ENCODE measurements at places on chromosomes 2 and 18. TPM values are rescaled to one million over a fixed set of nuclear protein-coding genes. Genes with fewer than 3 reads are reported as not detected.

Gene AMER3
- polyA plus RNA-seq: not detected

Gene TXNDC2
- polyA plus RNA-seq: not detected

Gene HK2
- 0.67 TPM for polyA plus RNA-seq

Gene NT5C1B
- 0.63 TPM for polyA plus RNA-seq

Gene FOXI3
- polyA plus RNA-seq: not detected

Gene CCDC85A
- 0.14 TPM for polyA plus RNA-seq

Gene NPPC
- not detected for polyA plus RNA-seq

Gene FHOD3
- polyA plus RNA-seq: not detected

Gene NT5DC4
- not detected for polyA plus RNA-seq

GRCh38 chr2:177396703-177397460 is 4.3 kb downstream of the AGPS start:
- no peak for DNase-seq

DNA sequence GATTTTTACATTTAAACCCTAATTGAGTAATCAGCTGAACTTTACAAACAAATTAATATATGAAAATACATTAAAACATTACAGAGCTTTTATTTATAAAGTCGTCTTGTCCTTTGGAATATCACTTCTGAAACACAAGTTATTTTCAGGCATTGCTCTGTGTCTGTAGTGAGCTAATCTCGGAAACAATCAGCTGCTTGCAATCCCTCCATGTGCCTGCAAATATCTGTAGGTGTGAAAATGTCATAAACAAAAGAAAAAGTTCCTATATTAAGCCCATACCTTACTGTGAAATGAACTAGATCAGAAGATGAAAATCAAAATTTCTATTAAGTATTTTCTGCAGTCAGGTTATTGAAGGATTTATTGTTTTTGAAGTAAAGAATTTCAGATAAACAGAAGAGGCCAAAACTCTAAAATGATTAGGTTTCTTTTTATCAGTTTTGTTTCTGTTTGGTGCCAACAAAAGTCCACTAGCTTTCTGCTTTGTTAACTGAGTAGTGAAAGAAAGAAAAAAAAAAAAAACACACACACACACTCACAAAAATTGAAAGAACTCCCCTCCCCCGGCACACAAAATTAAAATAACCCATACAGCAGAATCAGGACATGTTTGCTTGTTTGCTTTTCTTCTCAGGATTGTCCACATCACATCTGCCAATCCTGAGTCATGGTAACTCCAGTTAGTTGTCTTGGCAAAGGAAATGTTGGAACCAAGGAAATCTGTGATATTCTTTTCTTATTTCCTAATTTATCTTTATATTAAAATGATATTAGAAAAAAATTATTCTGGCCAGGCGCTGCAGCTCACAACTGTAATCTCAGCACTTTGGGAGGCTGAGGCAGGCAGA is 627.0 kb upstream of the SLC39A10 start:
- DNase-seq: no peak

DNA sequence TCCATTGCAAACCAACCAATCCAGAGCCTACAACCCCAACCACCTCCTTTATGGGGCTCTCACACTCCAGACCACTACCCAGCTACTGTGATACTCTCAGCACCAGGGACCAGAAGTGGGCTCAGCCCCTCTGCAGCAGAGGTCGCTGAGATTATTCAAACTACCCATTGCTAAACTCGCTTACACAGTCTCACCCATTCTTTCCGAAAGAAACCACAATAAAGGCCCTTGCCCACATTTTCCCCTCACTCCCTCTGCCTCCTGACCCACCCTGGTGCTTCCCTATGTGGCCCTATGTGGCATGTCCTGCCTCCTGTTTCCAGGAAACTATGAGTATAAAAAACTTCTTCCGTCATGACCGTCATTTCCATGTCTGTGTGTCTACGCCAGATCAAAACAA is 10.7 kb downstream of the TEX51 start:
- no peak for DNase-seq

DNA sequence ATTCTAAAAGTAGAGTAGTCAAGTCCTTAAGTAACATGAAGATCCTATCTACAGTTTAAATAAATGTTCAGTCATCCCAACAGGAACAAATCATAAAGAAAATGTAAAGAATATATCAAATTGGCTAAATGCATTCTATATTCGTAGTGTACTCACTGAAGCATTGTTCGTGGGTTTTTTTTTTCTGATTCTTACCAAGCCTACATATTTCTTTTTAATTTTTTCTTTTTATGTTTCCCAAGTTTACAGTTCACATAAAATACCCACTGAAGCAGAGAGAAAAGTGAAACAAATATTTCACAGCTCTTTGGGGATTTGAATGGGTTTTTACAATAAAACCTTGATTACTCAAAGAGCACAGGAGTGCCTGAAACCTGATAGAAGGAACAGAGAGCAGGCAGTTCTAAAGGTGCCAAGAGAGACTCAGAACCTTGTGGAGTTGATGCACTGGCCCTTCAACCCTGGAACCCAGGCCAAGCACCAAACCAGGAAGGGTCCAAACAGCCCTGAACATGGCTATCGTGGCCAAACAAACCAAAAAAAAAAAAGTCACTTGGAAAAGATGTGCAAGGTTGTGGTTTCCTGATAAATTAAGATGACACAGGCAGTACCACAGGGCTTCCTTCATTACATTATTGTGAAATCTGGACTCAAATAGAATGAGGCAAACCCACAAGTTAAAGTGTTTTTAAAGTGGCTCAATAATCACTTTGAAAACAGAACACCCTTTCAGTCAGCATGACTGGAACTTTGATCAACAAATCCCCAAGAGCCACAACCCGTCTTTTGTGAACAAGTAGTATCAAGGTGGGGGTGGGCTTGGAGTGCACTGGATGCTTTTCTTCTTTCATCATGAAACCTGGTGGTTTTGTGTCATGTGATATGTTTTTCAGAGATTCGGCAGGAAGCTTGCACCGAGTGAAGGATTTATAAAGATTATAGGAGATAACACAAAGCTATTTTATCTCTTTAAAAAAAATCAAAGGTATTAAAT is 245.0 kb upstream of the FN1 start:
- DNase-seq: no peak

DNA sequence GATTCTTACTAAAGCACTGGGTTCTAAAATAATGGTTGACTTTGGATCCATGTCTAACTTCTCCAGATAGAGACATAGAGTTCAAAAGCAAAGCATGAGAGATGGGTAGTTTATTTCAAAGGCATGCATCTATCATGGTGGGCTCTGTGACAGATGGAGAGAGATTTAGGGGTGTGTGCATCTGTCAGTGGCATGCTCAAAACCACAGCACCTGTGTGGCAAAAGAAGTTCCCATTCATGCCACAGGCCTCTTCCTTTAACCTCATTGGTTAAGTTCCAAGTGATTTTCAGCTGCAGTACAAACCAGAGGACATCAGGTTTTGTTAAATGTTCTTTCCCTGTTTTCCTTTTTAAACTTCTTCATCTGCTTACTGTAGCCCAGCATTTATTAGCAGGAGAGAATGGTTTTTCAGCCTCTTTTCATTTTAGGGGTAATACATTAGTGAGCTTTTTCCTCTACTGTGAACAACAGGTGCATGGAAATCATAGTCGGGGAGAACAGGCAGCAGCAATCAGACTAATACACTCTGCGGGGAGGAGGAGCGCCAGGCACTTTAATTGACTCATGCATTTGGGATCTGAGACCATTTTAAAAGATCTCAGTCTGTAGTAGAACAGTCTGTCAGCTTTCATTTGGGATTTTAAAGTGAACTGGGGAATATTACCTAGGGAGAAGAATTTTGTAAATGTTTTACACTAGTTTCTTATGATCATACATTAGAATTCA is 52.4 kb upstream of the UPP2 start:
- no peak for DNase-seq

GRCh38 chr2:82307511-82307910 is 2003.0 kb upstream of the LRRTM1 start:
- no peak for DNase-seq

GRCh38 chr2:46256563-46257142 is 40.6 kb upstream of the EPAS1 start:
- DNase-seq: no peak

DNA sequence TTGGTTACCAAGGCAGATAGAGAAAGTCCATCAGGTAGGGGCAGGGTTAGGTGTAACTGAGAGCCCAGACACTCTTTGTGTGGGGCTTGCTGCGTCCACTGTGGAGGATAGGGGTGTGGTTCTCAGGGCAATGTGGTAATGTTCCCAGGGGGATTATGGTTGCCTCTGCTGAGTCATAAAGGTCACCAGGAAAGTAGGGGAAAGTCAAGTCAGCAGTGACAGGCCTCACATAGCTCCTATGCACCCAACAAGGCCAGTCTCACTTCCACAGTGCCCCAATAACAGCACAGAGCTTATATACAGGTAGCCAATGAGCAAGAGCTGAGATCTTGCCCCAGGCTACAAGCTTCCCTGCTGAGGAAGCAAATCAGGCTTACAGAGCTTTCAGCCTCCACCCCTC is 1438.0 kb upstream of the ZEB2 start:
- no peak for DNase-seq

GRCh38 chr18:22952525-22952924 is 19.4 kb downstream of the RBBP8 start:
- no peak for DNase-seq

DNA sequence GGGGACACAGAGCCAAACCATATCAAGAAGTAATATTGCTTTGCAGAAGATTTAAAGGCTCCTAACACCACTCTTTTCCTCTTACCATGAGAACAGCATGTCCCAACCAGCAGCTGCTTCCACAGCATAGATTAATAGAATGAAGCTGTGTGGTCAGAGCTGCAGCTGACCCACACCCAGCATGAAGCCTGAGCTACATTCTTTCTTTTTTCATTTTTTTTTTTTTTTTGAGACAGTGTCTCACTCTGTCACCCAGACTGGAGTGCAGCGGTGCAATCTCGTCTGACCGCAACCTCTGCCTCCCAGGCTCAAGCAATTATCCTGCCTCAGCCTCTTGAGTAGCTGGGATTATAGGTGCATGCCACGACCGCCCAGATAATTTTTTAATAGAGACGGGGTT is 289.8 kb downstream of the RAD51AP2 start:
- no peak for DNase-seq

DNA sequence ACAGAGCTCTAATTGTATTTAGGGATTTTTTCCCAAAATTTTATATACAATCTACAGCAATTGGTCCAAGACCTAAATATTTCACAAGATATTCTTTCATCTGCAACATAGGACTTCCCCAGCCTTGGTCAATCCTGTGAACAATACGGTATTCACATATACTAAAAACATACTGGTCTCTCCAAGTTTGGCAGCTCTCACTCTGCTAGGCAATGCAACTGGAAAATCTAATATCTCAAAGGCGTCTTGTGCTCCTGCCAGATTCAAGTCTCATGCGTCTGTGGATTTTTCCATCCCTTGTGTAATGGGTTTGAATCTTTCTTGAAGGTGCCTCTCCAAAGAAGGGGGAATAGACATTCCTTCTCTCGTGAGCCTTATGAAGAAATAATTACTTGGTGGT is 27.4 kb upstream of the MBOAT2 start:
- DNase-seq: no peak

- DNase-seq: no peak
Measured at GRCh38 chr2:117359266-117359914, 455.1 kb upstream of the DDX18 start.

DNA sequence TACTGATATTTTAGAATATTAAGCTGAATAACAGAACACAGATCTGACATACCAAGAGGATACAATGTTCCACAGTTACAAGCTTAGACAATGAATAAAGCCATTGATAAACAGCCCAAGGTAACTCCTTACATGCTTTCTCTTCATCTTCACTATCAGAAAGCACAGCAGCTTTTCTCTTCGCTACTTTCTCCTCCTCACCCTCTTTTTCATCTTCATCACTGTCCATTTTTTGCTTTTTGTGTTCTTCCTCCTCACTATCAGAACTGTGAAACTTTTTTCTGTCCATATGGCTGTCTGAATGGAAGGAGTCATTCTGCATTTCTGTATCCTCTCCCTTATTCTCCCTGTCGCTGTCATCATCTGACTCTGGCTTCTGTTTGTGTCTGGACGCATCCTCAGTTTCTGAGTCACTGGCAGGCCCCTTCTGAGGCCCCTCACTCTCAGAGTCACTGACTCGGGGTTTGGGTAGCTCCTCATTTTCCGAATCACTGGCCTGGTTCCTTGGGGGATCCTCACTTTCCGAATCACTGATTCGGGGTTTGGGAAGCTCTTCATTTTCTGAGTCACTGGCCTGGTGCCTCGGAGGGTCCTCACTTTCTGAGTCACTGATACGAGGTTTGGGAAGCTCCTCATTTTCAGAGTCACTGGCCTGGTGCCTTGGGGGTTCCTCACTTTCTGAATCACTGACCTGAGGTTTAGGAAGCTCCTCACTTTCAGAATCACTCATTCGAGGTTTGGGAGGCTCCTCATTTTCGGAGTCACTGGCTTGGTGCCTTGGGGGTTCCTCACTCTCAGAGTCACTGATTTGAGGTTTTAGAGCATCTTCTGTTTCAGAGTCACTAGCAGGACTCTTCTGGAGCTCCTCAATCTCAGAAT is 21.5 kb downstream of the IWS1 start:
- DNase-seq: no peak

Data from liver (tissue), 10 donors.